ENCODE measurements at places on chromosomes 12 and 14. TPM values are rescaled to one million over a fixed set of nuclear protein-coding genes. Genes with fewer than 3 reads are reported as not detected.

- DNase-seq, result no peak
Measured at GRCh38 chr14:30528119-30528518, 30.8 kb upstream of the G2E3 start.

- DNase-seq, result peak; percentile 84
Measured at GRCh38 chr12:112419297-112420133, 768 bp downstream of the PTPN11 start.

GRCh38 chr12:121955258-121956237 lies 37.2 kb downstream of the CFAP251 start:
- DNase-seq, result peak; percentile 10

DNA sequence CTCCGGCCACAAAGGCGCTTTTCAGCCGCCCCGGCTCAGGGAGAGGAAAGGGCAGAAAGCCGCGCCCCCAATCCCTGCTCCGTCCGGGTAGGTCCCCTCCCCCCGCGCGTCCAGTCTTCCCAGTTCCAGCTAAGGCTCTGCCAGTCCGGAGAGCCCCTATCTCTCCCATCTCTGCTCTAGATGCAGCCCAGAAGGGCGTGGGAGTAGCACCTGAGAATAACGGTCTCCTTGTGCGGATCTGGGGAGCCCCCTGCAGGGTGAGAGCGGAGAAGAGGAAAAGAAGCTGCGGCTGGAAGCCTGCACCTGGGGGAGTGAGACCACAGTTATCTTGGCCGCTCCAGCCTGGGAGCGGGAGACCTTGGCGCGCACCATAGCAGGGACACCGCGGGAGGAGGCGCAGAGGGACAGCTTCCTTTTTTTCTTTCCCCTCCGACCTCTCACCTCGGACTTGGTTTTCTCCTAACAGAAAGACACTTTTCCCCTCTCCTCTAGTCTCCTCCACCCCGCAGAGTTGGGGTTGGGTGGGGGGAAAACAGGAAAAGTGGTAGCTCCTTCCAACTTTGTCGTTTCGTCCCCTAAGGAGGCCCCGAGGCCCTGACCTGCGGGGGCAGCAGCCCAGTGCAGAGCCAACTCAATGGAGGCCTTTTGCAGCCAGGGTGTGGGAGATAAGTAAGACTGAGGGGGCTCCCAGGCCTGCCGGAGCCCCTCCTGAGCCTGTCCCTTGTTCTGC lies 2.4 kb downstream of the DHH start:
- DNase-seq, result peak; percentile 39

TAS2R46 gene
- total RNA-seq, result 0.96 TPM

CLEC1B gene
- not detected for total RNA-seq

GRCh38 chr14:53634793-53635192 lies 321.8 kb downstream of the BMP4 start:
- DNase-seq, result no peak

- DNase-seq, result no peak
Measured at GRCh38 chr12:70590549-70591226, 46.5 kb downstream of the PTPRB start.

- DNase-seq, result no peak
Measured at GRCh38 chr14:104512771-104513640, 66.6 kb upstream of the C14orf180 start.

TSPAN11 gene
- total RNA-seq, result 1.3 TPM

DNA sequence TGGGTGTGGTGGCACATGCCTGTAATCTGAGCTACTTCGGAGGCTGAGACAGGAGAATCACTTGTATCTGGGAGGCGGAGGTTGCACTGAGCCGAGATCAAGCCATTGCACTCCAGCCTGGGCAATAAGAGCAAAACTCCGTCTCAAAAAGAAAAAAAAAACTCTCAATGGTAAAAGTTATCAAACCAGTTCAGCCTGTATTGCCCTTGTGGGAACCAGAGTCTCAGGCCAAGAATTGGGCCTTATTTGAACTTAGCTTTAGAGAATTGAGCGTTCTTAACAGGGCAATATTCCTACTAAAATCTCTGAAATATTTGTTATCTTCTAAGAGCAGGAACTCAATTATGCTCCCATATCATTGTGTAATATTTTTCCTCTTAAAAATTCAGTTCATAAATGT lies 7.7 kb upstream of the MDM2 start:
- no peak for DNase-seq

DNA sequence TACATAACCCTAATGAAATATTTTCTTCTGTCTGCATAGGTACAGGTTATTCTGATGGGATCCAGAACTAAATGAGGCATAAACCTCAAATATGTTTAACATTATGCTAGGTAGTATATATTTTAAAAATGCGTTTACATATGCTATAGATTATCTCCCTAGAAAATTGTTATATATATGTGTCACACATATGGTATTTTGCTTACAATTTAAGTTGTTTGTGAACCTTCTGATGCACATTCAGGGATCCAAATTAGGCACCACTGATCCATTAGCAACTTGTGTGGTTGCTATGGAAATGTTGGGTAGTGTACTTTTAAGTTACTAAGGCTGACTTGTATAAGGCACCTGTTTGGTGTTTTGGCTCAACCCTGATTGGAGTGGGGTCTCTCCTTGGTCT lies 456.7 kb downstream of the AEBP2 start:
- DNase-seq, result no peak

RNU7-1 gene
- not detected for total RNA-seq

DNA sequence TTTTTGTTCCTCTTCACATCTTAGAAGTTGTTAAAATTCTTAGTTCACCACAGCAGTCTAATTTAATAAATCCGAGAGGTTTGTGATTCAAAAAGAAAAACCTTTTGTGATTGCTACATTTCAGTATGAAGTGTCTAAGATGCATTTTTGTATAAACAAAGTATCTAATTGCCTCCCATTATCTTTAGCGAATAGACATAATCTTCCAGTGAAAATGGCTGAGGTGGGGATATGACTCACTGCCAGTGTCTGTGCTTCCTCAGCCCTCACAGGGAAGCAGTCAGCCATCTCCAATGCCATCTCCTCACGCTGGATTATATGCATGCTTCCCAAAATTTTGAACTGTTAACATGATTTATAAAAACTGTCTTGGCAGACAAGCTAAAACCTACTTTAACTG lies 7.6 kb downstream of the GCH1 start:
- DNase-seq, result no peak

GRCh38 chr12:53174881-53175491 lies 5.5 kb upstream of the ZNF740 start:
- DNase-seq, result no peak

GRCh38 chr14:95652690-95653089 lies 33.5 kb upstream of the TCL1B start:
- no peak for DNase-seq

DNA sequence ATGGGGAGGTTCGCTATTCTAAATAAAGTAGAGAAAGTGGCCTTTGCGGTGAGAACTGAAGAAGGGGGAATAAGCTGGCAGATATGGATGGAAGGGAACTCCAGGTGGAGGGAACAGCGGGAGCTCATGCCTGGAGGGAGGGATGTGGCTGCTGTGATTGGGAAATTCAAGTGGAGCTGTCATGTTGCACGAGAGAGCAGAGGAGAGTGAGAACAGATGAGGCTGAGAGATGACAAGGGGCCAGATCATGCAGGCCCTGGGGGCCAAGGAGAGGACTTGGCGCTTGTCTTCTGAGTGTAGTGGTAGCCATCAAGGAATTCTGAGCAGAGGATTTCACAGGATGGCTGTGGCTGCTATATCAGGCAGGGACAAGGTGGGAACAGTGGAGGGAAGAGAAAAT lies 35.0 kb downstream of the TGFB3 start:
- no peak for DNase-seq

GRCh38 chr12:90124914-90125313 lies 416.3 kb upstream of the ATP2B1 start:
- no peak for DNase-seq

DNA sequence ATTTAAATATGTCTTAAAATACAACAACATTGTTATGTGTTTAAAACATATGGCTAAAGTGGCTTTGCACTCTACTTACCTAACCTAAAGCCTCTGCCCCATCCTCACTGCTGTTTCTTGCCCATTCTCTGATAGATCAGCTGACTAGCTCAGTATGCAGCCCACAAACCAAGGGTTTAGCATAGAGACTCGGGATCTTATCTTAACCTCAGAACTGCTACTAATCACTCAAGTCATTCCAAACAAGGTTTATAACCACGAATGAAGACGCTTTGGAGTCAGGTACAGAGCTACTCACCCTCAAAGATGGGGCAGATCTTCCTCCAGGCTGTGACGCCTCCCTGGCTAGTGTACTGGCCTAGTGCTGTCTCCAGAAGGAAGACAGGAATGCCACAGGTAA lies 19.3 kb downstream of the SLC6A13 start:
- DNase-seq, result no peak

PAPLN gene
- 21.9 TPM for total RNA-seq

- DNase-seq, result no peak
Measured at GRCh38 chr12:117046011-117046369, 53.2 kb downstream of the TESC start.

- no peak for DNase-seq
Measured at GRCh38 chr14:79586989-79587598, 624.2 kb downstream of the DIO2 start.

- DNase-seq, result peak; percentile 60
Measured at GRCh38 chr14:100012478-100013327, 52.5 kb upstream of the EVL start.

DNA sequence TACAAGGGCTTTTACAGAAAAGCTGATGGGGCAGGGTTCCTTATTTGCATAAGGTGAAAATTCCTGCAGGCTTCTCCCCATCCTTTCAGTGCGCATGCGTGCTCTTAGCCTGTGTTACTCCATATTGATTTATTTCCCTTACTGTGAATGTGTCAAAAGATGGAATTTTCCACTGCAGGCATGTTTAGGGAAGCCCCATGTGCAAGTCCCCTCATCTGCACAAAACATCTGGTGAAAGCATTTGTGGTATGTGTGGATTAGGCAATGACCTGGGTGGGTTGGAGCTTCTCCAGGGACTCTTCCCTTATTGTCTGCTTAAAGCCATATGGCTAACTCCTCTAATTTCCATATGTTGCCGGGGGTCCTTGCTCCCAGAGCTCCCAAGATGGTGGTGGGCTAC lies 912.7 kb upstream of the LRFN5 start:
- no peak for DNase-seq

DNA sequence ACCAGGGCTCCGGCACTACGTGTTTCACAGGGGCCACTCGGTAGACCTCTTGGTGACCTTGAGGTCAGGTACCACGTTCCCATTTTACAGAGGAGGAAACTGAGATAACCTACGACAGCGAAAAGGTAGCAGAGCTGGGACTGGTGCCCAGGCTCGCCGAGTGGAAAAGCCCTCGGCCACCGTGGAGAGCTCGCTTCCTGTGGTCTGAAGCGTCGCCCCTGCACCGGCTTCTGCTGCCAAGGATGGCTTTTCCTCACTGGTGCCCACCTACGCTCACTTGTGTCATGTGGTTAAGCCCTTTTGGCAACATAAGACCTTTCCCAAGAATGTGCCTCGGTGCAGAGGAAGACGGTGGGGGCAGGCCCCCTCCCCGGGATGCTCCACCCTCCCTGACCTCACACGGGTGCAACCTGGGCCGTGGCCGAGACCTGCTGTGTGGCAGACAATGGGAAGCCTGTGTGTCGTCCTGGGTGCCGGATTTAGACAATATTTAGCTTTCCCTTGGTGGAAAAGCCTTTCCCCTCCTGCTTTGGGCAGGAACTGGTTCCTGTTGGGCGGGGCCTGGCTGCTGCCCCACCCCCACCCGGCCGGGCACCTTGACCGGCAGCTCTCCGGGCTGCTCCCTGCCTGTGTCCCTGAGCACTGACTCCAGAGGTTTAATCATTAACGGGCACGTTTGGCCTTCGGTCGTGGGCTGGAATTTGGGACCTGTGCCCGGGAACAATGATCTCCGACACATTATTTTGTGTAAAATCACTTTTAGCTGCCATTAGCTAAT lies 32.4 kb upstream of the PPP1R13B start:
- DNase-seq, result peak; percentile 36

GDF3 gene
- total RNA-seq, result not detected

DNA sequence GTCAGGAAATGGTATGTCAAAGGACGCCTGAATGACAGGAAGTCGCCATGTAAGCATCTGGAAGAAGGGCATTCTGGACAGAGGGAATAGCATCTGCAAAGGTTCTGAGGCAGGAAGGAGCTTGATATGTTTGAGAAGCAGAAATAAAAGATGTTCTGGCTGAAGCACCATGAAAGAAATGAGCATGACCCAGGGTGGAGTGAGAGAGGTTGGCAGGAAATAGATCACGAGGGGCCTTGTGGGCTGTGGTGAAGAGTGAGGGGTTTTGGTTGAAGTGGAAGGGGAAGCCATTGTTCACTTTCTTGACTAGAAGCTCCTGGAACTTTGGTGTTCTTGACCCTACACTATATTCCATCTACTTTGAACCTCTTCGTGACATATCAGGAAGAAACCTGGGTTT lies 99.4 kb upstream of the PARP11 start:
- no peak for DNase-seq

DLST gene
- total RNA-seq, result 123 TPM

DNA sequence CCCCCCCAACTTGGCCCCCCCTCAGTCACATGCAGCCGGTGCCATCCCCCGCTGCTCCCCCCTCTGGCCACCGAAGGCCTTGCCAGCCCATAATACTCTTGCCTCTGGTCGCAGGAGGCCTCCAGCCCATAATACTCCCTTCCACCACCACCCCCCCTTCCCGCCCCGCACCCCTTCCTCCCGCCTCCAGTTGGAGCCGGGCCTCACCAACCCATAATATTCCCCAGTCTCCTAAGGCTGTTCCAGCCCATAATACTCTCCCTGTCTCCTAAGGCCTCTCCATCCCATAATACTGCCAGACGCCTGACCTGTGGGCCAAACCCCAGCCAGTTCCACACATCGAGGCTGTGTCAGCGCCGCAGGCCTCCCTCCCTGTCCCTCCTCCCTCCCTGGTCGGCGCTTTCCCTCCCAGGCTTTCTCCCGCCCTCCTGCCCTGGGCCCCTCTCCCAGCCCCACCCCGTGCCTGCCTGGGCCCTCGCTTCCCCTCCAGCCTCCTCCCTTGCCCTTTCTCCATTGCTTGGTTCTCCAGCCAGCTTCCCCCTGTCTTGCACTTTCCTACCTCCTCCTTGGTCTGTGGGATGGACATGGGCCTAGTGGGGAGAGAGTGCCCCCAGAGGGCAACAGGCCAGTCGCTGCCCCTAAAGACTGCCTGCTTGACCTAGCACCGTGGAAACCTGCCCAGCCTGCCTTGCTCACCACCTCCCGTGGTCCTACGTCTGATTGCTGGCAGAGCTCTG lies 6.8 kb upstream of the CHD4 start:
- DNase-seq, result peak; percentile 65

PTHLH gene
- 106 TPM for total RNA-seq

DNA sequence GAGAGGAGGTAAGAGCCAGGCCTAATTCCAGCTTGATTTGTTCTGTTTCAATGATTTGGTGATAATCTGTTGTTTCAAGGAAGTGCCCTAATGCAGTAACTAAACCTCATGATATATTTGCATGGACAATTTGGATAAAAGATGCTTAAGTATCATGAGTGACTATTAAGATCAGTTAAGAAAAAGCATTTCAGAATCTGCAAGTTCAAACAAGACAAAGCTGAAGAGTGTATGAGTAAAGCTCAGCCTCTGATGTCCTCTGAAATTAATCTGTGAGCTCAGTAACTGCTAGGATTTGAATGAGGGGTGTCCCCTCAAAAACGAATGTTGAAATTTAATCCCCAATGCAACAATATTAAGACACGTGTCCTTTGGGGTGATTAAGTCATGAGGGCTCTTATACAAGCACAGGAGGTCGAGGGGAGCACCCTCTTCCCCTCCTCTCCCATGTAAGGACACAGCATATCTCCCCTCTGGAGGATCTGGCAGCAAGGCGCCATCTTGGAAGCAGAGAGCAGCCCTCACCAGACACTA lies 949.2 kb downstream of the GALC start:
- no peak for DNase-seq

LRTM2 gene
- not detected for total RNA-seq

All from mammary epithelial cell (primary cell).